Skeletal muscle tissue (tissue), 5 donors: ENCODE measurements at places on chromosomes 4 and X. TPM values are rescaled to one million over a fixed set of nuclear protein-coding genes. Genes with fewer than 3 reads are reported as not detected.

Gene STPG2
- 0.52 TPM for total RNA-seq

Gene PSAPL1
- total RNA-seq = not detected

Gene ASMT
- total RNA-seq = not detected

Gene USP51
- total RNA-seq = 1.6 TPM

Gene NPY1R
- 9.9 TPM for total RNA-seq

Gene SPANXC
- not detected for total RNA-seq

Gene FIP1L1
- total RNA-seq = 56.4 TPM

Gene PABPC5
- total RNA-seq = 6.3 TPM

Gene NIPAL1
- total RNA-seq = 1.0 TPM

Gene KCND1
- total RNA-seq = 0.52 TPM

Gene MAGEC3
- total RNA-seq = not detected

Gene OTC
- not detected for total RNA-seq

Gene EMCN
- 10.4 TPM for total RNA-seq

Gene RBMXL3
- total RNA-seq = not detected

Gene GASK1B
- 24.5 TPM for total RNA-seq

Gene CENPVL2
- not detected for total RNA-seq

Gene MAB21L2
- total RNA-seq = under 0.01 TPM

Gene CT55
- not detected for total RNA-seq

Gene MAGED4
- total RNA-seq = 15.1 TPM

Gene RIBC1
- 0.52 TPM for total RNA-seq

Gene IL21
- total RNA-seq = not detected

Gene TMPRSS11D
- total RNA-seq = not detected

Gene WDR17
- total RNA-seq = 1.0 TPM

Gene CT45A10
- not detected for total RNA-seq

Gene CMC4
- 6.8 TPM for total RNA-seq

Gene CHIC1
- 6.3 TPM for total RNA-seq

Gene GLRB
- total RNA-seq = 5.2 TPM

Gene LRAT
- under 0.01 TPM for total RNA-seq

Gene RGN
- 3.1 TPM for total RNA-seq

Gene GRIA3
- total RNA-seq = 5.2 TPM

Gene ABCG2
- total RNA-seq = 7.8 TPM

Gene DCUN1D4
- total RNA-seq = 28.2 TPM

Gene ANKRD37
- total RNA-seq = 15.1 TPM

Gene NHSL2
- total RNA-seq = 4.7 TPM

Gene AMTN
- total RNA-seq = not detected

Gene FGA
- total RNA-seq = 3.7 TPM

Gene GAGE12E
- not detected for total RNA-seq

Gene GABRE
- total RNA-seq = 41.8 TPM

Gene ARSJ
- total RNA-seq = 5.2 TPM

Gene TSPAN6
- 36.0 TPM for total RNA-seq

Gene KIAA1210
- not detected for total RNA-seq

Gene SPACA5
- not detected for total RNA-seq

Gene TFE3
- 8.4 TPM for total RNA-seq

Gene IL2RG
- 1.0 TPM for total RNA-seq

Gene ETNPPL
- not detected for total RNA-seq

Gene ZNF157
- 0.52 TPM for total RNA-seq

Gene MAGEA10
- not detected for total RNA-seq

Gene STK32B
- 5.7 TPM for total RNA-seq

Gene TMEM175
- total RNA-seq = 18.3 TPM

Gene PNMA6F
- total RNA-seq = not detected

Gene ADGRG2
- 7.8 TPM for total RNA-seq

Gene BEX5
- 0.52 TPM for total RNA-seq
